ENCODE measurements at places on chromosomes 3 and 15. TPM values are rescaled to one million over a fixed set of nuclear protein-coding genes. Genes with fewer than 3 reads are reported as not detected.

GRCh38 chr3:71650372-71650771, 66.8 kb upstream of the FOXP1 start:
- DNase-seq, result no peak

TRIM71 gene
- total RNA-seq, result 2.9 TPM

GRCh38 chr3:3264796-3265195, 85.3 kb upstream of the CRBN start:
- DNase-seq, result no peak

DNA sequence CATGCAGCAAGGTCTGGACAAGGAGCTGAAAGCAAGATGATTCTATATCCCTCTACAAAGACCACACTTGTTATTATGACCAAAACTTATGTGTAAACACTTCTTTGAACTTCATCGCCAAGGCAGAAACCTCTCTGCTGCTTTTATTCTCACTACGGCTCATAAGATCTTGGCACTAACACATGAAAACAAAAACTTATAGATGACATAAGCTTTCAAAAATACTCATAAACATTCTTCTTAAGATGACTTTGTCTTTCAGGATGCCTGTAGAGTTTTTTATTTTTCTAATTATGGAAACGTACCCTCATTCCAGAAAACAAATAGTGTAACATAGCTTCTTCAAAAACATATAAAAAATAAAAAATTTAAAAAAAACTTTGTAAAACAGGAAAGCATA, 12.5 kb upstream of the C15orf61 start:
- no peak for DNase-seq

HOMER2 gene
- total RNA-seq, result 45.2 TPM

Measured in frontal cortex (tissue), 4 donors.